ENCODE measurements at places on chromosomes 7 and 10.

- DNase-seq, result no peak
Measured at GRCh38 chr10:60141896-60142559, 235.7 kb upstream of the CCDC6 start.

DNA sequence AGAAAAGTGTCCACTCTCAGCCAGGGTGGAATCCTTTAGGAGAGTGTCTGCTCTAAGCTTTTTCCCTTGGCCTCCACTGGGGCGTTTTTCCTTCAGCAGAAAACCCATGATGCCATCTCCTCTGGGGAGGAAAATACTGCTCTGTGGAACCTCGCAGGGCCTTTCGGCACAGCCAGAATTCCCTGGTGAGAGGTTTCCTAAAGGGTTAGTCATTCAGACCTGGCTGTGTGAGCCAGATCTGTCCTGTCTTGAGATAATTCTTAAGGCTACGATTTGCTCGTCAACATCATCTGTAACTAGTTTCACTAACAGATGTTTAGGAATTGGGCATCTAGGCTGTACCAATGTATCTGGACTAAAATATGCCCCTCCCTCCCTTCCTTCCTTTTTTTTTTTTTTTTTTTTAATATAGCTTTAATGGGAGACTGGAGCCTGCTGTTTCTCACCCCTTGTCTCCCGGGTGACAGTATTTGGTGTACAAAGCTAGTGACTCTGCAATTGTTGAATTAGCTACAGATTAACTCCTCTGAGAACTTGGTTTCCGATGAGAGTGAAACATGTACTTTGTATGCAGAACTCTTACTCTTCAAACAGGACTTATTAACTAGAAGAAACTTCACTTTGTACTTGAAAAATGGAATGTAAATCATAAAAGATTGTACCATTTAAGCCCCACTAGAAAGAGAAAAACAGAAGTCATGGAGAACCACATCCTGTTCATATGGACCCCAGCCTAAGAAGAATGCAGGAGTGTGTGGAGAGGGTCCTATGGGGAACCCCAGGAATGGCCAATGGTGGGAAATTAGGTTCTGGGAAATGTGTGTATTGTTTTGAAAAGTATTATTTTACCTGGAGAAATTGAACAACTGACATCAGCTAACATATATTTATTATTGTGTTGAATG lies 230.9 kb downstream of the CAMK1D start:
- DNase-seq, result no peak

- peak; percentile 99 for DNase-seq
Measured at GRCh38 chr7:20219446-20220292, 2.5 kb upstream of the MACC1 start.

DNA sequence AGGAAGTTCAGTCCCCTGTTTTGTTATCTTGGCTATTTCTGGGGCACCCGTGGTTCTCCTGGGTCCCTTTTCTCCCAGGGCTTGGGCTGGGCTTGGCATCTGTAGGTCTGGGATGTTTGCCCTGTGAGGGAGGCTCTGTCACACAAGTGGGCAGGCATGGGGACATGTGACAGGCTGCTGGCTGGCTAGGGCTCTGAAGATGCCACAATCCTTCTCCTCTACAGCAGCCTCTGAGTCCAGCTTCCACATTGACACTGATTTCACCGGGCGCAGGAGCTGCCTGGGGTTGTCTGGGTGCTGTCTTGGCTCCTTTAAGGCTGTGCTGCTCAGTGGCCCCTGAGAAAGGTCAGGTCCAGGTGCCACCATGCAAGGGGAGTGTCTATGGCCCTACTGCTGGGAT lies 37.4 kb upstream of the ZNF716 start:
- no peak for DNase-seq

- no peak for DNase-seq
Measured at GRCh38 chr7:99419323-99420021, 10.7 kb downstream of the BUD31 start.

DNA sequence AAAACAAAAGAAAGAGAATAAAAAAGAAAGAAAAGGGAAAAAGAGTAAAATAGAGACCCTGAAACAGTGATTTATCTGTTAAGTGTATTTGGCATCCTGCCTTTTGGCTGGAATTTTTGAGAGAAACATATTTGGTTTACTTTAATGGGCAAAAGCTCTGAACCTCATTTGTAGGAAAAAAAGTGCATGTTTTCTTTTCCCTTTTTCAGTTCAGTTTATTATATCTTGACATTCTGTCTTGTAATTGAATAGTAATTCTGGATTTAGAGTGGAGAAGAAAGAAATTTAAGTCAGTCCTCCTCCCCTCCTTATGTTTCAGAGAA lies 69.5 kb downstream of the ARID5B start:
- DNase-seq, result no peak

Data from AML-193 (cell line).